Umbilical cord (tissue), 2 donors: ENCODE measurements at places on chromosomes 5 and 9. TPM values are rescaled to one million over a fixed set of nuclear protein-coding genes. Genes with fewer than 3 reads are reported as not detected.

CCDC187 gene
- 1.7 TPM for total RNA-seq

GLDC gene
- 3.4 TPM for total RNA-seq

- no peak for DNase-seq
Observed at GRCh38 chr9:98069551-98069950, 13.0 kb downstream of the NANS start.

DNA sequence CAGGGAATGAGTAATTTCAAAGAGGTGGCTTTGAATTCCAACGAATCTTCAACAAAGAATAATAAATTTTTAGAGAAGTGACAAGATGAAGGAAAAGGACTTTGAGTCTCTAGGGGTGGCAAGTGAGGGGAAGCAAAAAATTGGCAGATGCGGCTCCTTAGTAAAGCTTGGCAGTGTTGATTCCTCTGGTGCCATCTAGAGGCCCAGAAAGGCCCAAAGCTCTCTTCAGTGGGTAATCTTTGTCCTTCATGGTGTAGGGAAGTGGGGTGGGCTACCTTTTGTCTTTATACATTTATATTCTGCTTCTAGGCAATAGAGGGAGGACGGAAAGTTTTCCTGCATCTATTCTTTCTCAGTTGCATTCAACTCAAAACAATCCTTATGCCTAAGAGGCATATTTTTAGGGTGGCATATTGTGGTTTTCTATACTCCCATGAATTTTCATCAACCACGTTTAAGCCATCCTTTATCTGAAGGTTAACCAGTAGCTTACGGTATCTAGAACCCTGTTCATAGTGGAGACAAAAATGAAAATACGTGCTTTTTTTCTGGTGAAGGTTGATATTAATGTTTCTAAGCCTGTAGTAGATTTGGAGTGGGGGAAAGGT is 17.5 kb upstream of the ROPN1L start:
- DNase-seq = peak; percentile 41

BARHL1 gene
- total RNA-seq = not detected

- DNase-seq = no peak
Observed at GRCh38 chr5:73180566-73180965, 7.6 kb downstream of the TMEM174 start.

UNC13B gene
- 12.0 TPM for total RNA-seq

DNA sequence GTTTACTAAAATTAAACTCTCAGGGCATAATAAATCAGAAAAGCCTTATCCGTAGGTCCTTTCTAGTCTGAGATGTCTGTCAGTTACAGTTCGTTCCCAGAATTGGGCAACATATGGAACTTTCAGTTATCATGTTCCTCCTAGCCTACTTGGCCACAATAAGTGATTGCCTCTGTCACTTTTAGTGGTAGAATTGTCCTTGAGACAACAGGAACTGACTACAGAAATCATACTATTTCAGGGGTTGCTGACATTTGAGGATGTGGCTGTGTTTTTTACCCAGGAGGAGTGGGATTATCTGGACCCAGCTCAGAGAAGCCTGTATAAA is 956 bp downstream of the ZNF189 start:
- DNase-seq = no peak

GRCh38 chr5:67806654-67807438 is 408.7 kb upstream of the PIK3R1 start:
- no peak for DNase-seq
